ENCODE measurements at places on chromosomes 12 and 14.

- no peak for DNase-seq
Measured at GRCh38 chr12:50110127-50110761, 1.8 kb upstream of the COX14 start.

GRCh38 chr12:50740307-50740706 lies 23.6 kb upstream of the ATF1 start:
- DNase-seq: no peak

GRCh38 chr12:92404259-92404894 lies 258.7 kb upstream of the BTG1 start:
- no peak for DNase-seq

DNA sequence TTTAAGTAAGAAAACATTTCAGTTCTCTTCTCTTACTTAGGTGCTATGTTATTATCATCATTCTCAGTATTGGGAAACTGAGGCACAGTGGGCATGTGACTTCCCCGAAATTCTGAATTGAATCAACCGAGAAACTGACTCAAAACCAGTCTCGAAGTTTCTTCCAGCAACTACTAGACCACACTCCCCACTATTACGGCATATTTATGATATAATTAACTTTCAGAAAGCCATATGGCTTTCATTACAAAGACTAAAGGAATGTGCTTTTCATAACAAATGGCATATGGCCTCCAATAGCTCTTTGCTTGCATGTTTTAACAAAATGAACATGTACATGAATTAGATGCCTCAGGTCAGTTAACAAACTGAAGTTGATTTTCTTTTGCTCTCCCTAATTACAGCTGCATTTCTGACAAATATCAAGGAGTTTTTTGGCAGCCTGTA lies 182.9 kb upstream of the SLC38A2 start:
- DNase-seq: no peak

DNA sequence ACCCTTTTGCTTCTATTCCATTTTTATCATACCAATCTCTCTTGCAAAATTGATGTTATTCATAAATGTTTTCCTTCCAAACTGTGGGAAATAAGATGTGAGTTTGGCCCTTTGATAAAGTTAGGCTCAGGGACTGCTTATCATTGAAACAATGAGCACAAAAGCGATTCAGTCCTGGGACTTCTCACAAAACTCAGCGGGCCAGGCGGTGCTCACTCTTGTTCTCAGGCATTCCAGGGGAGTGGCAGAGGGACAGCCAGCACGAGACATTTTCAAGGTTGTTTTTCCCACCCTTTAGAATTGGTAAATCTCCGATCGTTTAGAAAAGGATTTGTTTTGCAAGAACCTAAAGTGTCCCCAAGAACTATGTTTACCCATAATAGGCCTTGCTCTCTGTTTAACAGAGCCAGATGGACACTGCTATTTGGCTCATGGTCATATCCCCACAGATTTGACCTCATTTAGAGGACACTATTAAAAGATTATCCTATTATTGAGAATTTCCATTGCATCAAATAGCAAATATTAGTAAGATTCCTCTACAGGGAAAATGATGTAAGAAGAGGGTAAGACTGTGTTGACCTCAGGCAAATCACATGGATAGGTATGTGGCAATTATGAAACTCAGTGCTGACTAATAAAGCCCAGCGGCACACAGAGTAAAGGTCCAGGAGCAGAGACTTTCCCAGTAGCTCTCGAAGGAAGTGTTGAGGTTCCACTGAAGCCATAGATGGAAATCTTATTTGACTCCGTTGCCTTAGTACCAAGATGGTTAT lies 102.7 kb upstream of the USP44 start:
- peak; percentile 43 for DNase-seq

DNA sequence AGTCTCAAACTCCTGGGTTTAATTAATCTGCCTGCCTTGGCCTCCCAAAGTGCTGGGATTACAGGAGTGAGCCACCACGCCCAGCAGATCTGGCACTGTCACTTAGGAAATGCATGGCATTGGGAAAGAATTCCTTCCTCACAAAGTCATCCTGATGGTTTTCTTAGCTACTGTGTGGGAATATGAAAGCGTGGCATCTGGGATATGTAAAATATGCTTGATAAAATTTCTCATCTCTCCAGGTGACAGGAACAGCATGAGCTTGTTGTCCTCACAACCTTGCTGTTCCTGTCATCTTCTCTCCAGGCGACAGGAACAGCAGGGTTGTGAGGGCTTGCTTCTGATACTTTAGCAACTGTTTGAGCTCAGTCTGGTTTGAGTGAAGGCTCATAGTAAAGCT lies 16.1 kb upstream of the AICDA start:
- DNase-seq: no peak

- DNase-seq: peak; percentile 80
Measured at GRCh38 chr12:26126340-26127284, 1.8 kb upstream of the BHLHE41 start.

DNA sequence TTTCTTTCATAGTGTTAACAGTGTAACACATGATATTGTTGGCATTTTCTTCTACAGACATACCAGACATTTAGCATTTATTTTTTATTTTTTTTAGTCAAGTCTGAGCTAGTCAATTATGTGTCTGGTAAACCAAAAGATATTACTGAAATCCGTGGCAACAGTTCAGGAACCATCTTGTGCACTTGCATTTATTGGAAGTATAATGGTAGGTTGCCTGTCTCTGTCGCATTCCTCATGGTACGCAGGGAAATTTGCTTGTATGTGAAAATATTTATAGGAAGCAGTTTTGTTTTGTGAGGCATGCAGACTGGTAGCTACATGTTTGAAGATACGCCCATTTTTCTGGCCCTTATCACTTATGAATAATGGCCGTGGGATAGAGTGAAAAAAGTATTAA lies 186.1 kb upstream of the SLC38A2 start:
- no peak for DNase-seq

GRCh38 chr12:126770188-126770587 lies 1496.8 kb upstream of the TMEM132C start:
- DNase-seq: no peak

DNA sequence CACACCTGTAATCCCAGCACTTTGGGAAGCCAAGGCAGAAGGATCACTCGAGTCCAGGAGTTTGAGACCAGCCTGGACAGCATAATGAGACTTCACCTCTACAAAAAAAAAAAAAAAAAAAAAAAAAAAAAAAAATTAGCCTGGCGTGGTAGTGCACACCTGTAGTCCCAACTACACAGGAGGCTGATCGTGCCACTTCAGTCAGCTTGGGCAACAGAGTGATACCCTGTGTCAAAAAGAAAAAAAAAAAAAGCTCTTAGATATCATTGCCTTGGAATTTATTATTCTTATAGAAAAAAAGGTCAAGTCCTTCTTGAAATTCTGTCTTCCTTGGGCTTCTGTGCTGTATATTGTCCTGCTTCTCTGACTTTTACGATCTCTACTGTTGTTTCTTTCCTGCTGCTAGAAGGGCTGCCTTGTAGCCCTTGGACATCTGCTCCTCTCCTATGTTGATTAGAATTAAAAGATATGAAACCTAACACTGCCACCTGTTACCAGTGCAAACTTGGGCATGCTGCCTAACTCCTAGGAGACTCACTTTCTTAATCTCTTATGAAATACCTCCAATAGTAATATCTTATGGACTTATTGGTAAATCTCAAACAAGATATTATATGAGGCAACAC lies 5.7 kb downstream of the TMEM19 start:
- no peak for DNase-seq

DNA sequence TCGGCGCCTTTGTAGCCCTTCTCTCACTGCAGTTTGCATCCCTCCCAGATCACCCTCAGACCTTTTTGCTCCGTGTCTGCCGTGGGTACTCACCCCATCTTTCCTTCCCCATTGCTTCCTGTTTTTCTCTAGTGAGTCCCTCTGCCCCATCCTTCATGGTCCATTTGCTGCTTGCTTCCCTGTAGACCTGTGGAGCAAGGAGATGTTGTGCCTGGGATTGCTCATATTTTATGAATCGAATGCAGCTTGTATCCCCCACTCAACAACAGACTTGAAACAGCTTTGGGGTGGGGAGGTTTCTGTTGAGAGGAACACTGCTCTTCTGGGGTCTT lies 661 bp downstream of the DENR start:
- DNase-seq: no peak

GRCh38 chr14:71405676-71406075 lies 498.4 kb downstream of the PCNX1 start:
- DNase-seq: no peak

GRCh38 chr12:55314043-55314442 lies at the start of gene OR6C1:
Gene OR6C1, plus strand, starts transcription at chr12:55314343. Its CDS starts 6,257 bp downstream, at chr12:55320600.
- DNase-seq: no peak

- DNase-seq: no peak
Measured at GRCh38 chr12:131832321-131833231, 4.4 kb downstream of the MMP17 start.

- no peak for DNase-seq
Measured at GRCh38 chr14:51538973-51539372, 112.7 kb upstream of the FRMD6 start.

- no peak for DNase-seq
Measured at GRCh38 chr12:86158956-86159355, 97.2 kb downstream of the MGAT4C start.

DNA sequence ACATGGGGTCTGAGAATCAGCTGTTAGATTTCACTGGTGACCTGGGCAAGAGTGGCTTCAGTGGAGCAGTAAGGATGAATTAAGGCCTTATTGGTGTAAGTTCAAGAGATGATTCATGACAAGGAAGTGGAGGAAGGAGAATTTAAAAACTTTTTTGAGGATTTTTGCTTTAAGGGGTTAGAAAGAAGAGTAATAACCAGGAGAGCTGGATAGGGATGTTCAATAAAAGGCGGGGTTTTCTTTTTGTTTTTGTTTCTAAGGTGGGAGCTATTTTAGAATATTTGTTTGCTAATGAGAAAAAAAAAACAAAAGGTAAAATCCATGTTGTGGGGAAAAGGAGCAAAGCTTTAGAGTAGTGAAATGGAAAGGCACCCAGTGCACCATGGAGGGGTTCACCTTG lies 15.2 kb upstream of the TUBA1B start:
- no peak for DNase-seq

DNA sequence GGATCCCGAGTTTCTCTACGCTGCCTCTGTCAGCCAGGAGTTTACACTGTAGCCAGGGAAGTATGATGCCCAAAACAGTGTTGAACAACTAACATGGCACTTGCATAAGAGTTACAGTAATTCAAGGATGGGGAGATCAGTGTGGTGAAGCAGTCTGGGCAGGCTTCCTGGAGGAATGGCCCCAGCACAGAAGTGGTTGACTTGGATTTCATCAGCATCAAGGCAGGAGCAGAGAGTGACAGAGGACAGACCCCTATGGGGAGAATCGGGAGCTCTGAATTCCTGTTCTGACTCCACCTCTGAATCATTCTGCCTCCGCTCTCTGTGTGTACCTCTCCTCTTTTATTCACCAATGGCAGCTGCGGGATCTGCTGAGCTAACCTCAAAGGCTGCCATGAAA lies 124.5 kb downstream of the KCNA5 start:
- no peak for DNase-seq

GRCh38 chr12:113055594-113056380 lies 743 bp upstream of the DTX1 start:
- DNase-seq: no peak

DNA sequence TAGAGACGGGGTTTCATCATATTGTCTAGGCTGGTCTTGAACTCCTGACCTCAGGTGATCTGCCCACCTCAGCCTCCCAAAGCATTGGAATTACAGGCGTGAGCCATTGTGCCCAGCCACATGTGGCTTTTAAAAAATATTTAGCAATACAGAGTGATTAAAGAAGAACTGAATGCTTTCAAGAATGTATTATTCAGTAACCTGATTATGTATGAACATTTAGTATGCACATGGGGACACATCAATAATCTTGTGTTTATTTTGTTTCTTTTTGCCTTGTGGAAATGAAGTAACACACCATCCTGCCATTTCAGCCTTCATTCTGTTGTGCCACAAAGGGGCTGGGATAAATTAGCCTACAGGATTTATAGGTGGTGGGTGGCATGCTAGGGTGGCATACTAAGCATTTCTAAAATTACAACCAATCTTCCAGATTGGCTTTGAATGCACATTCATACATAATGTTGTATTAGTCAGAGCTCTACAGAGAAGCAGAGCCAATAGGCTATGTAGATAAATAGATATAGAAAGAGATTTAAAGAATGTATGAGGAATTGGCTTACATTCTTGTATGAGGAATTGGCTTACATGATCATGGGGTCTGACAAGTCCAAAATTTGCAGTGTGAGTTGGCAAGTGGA lies 25.5 kb upstream of the TXNRD1 start:
- no peak for DNase-seq

GRCh38 chr12:131460520-131460919 lies 250.4 kb upstream of the SFSWAP start:
- no peak for DNase-seq

- DNase-seq: no peak
Measured at GRCh38 chr12:119578112-119578511, 15.5 kb upstream of the TMEM233 start.

DNA sequence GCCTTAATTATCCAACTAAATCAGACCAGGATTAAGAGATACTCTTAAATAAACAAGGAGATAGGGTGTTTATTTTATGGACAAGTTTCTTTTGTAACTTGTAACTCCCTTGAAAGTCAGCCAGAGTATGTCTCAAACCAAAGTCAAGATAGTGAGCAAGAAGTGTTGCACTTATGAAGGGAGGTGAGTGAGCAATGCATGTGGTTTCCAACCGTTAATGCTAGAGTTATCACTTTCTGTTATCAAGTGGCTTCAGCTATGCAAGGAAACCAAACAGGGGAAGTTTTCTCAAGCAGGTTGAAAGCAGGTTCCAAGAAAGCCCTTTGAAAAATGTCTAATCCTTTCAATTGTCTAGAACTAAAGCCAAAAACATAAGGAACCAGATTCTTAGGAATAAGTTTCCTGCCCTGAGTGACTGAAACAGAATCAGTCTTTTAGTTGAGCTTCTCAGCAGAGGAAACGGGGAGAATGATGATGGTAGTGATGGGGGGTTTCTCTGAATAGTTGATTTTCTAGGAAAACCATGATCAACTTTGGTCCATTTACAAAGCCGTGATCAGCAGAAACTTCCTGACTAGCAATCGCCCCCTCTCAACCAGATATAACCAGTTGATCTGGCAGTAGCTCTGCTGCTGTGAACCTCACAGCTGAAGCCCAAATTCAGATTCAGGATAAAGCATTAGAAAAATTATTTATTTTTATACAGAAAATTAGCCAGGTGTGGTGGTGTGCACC lies 128.4 kb downstream of the DAD1 start:
- no peak for DNase-seq

- DNase-seq: no peak
Measured at GRCh38 chr12:68944296-68945076, 11.5 kb upstream of the CPM start.
